Bone marrow (tissue), 2 donors: ENCODE measurements at places on chromosomes 1 and 21.

GRCh38 chr1:235018161-235018560, 110.5 kb downstream of the TOMM20 start:
- no peak for DNase-seq

GRCh38 chr21:45158491-45159423, 84.4 kb downstream of the ADARB1 start:
- no peak for DNase-seq

DNA sequence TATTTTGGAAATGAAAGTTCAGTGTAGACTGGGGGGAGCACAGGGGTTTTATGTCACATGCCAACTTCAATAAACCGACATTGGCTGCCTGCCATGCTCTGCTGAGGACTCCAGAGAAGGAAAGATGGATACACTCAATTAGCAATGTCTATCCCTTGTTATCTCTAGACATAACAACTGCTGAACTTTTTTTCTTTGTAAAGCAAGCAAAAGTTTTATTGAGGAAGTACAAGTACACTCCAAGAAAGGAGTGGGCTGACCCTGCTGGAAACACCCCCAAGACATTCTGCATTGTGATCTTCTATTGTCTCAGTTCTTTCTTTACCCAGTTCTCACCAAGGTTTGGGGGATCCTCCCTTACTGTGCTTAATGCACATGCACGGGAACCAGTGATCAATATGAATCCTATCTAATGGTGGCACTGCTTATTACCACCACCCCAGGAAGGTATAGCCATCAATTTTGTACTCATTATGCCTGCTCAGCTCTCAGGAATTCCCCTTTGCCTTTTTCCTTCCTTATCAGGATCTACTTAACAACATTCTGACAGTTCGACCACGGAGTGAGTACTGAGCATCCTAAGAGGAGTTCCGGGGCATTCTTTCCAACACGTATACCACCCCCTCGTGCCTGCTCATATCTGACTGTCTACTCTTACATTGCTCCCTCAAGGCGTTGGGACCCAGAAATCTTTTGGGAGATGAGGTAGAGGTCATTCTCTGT, 28.7 kb downstream of the SYNJ1 start:
- no peak for DNase-seq

DNA sequence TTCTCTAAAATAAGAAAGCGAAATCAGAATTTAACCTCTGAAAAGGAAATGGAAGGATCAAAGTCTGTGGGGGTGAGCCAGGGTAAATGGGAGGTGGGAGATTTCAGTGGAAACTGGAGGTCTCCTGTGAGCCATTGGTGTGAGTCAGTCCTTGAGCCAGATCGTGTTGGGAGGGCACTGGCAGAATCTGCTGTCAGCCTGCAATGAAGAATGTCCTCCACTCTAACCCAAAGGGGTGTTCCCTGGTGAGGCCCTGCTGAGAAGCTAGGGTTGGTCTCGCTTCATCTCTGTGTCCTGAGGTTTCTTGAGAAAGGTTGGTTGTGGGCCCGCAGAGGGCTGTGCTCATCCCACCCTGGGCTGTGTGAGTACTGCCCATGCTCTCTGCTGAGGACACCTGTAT, 2.4 kb downstream of the QSOX1 start:
- no peak for DNase-seq

DNA sequence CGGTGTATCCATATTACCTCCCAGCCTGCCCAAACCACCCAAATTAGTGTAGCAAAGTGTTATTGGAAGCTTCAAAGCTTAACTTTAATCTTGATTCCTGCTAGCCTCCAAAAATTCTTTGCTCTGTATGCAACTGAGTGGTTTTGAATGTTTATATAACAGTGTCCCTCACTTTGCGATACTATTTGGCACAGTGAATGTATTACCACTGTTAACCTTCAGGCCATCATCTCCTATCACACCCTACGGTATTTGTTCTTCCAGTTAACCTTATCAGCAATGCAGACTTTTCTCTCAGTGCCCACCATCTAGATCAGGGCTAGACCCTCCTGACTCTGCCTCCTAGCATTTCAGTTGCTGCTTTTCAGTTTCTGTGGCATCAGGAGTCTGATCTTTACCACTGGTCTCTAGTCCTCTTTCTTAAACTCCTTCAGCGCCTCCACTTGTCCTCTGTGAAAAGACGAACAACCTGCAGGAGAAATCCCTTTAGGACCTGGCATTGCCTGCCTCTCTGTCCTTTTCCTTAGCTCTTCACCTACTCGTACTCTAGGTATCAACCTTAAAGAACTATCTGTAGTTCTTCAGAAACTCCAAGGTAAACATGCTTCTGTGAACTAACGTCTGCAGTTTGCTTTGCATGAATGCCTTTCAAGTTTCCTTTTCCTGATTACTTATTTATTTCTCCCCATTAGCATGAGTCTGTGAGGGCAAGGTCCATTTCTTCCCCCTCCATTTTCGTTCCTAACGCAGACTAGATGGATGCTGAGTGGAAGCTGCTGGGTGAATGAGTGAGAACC, 71.7 kb downstream of the SNX7 start:
- no peak for DNase-seq

DNA sequence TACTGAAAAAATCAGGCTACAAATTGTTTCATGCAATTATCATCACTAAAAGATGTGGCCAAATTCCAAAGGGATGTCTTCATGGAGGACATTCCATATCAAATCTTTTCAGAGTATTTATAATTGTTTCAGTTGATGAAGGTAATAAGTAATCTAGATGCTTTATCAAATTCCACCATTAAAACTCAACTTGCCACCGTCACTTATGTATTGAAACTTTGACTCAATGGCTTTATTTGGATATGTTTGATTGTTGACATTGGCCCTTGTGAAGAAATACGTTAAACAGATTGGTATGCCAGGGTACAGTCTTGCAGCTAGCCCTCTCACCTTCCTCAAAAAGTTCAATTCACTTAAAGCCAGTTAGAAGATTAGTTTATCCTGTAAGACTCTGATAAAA, 32.2 kb upstream of the PALMD start:
- DNase-seq: no peak

- DNase-seq: no peak
Measured at GRCh38 chr1:25033030-25033827, 103.2 kb upstream of the RUNX3 start.

DNA sequence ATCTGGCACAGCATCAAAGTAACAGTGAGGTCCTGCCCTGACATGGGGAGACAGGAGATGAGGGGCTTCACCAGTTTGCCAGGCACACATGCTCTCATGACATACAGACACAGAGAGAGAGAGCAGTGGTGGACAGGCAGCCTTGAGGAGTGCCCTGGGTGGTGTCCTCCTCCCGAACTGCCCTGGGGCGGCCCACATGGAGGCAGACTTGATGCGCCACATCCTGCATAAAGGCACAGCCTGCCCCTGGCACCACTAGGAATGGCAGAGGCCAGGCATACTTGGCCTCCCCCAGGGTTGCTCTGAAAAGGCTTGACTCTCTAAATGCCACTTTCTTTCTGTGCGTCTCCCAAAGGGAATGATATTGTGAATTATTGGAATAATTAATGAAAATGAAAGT, 67.5 kb downstream of the SPAG17 start:
- DNase-seq: no peak

DNA sequence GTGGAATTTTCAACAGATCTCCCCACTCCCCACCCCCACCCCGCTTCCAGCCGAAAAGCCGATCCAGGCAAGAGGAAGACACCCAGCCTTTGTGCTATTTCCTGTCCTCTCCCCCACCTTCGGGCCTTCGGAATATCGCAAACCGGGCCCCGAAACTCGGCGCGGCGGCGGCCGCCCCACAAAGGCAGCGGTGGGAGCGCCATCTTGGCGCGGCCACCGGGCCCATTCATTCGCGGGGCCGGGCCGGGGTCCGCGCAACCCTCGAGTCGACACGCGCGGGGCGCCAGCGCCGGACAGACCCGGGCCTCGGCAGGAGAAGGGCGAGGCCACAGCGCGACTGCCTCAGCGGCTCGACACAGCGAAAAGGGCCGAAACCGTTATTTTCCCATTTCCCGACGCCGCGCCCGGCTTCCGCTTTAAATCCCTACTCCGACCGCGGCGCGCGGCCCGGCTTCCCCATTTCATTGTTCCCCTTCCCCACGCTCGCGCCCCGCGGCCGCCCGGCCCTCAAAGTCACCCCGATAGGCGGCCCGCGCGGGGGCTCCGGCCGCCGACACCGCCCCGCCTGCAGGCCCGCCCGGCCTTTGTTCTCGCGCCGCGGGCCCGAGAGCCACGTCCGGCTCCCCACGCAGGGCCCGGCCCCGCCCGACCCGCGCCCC, 911 bp downstream of the GNB1 start:
- DNase-seq: peak; percentile 52
